ENCODE measurements at places on chromosomes 7 and 10. TPM values are rescaled to one million over a fixed set of nuclear protein-coding genes. Genes with fewer than 3 reads are reported as not detected.
A peak's percentile ranks its signal among the peaks of the same experiment; 100 is the strongest.

DNA sequence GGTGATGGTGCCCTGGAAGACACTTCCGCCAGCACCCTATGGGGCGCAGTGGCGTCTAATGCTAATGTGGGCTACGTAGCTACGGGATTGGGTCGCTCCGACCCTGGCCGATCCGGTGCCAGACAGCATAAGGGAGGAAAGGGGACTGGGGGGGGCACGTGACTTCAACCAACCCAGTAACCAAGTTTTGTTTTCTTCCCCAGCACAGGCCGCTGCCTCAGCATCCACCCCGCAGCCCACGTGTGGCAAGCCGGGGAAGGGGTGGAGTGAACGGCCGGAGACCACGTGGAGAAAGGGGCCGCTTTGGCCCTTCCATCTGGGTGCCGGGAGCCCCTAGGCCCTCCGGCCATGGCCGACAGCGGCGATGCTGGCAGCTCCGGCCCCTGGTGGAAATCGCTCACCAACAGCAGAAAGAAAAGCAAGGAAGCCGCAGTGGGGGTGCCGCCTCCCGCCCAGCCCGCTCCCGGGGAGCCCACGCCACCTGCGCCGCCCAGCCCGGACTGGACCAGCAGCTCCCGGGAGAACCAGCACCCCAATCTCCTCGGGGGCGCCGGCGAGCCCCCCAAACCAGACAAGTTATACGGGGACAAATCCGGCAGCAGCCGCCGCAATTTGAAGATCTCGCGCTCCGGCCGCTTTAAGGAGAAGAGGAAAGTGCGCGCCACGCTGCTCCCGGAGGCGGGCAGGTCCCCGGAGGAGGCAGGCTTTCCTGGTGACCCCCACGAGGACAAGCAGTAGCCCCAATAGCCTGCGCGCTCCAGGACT is 2.5 kb downstream of the PRR15 start:
- H3K27me3 ChIP-seq, result peaks cover 73% of the 10 kb centered on the region
- ATAC-seq, result peak; percentile 29
- H3K27ac ChIP-seq, result no peak overlapping the region
- H3K36me3 ChIP-seq, result no peaks in the 10 kb centered on the region
- H3K4me1 ChIP-seq, result peaks cover 43% of the 10 kb centered on the region

GRCh38 chr7:128920913-128921582 is 10.5 kb upstream of the KCP start:
- no peak for ATAC-seq
- no peaks in the 10 kb centered on the region for H3K4me1 ChIP-seq
- H3K27me3 ChIP-seq, result peaks cover 53% of the 10 kb centered on the region
- no peak overlapping the region for H3K4me3 ChIP-seq
- H3K27ac ChIP-seq, result no peak overlapping the region

The ZMIZ2 gene
- 28.0 TPM for total RNA-seq

GRCh38 chr10:14129770-14130169 is 201.0 kb downstream of the FRMD4A start:
- no peaks in the 10 kb centered on the region for H3K36me3 ChIP-seq
- no peaks in the 10 kb centered on the region for H3K27me3 ChIP-seq
- H3K4me3 ChIP-seq, result no peak overlapping the region
- ATAC-seq, result no peak
- H3K4me1 ChIP-seq, result no peaks in the 10 kb centered on the region

DNA sequence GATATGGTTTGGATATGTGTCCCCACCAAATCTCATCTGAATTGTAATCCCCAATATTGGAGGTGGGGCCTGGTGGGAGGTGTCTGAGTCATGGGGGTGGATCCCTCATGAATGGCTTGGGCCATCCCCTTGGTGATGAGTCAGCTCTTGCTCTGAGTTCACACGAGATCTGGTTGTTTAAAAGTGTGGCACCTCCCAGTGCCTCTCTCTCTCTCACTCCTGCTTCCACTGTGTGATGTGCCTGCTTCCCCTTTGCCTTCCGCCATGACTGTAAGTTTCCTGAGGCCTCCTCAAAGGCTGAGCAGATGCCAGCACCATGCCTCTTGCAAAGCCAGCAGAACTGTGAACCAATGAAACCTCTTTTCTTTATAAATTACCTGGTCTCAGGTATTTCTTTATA is 4.8 kb upstream of the GCK start:
- no peak overlapping the region for H3K27ac ChIP-seq
- no peak overlapping the region for H3K4me3 ChIP-seq
- ATAC-seq, result no peak
- no peaks in the 10 kb centered on the region for H3K4me1 ChIP-seq

DNA sequence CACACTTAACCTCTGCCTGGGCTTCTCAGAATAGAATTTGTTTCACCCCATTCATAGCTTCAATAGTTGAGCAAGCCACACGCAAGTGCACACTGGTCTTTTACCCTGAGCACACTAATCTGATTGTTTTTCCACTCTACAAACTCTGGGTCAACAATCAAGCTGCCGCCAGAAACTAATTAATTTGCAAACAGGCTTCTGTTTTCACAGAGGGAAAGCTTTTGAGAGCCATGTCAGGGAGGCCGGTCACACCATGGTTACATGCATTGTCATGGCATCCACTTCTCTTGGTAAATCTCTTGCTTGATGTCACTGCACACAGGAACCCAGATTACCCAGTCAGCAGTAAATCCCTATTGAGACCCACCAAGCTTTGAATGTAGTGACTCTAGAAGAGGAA is 154.2 kb downstream of the SEMA3A start:
- no peak for ATAC-seq
- no peak overlapping the region for H3K27ac ChIP-seq
- no peaks in the 10 kb centered on the region for H3K36me3 ChIP-seq
- H3K4me3 ChIP-seq, result no peak overlapping the region

- no peaks in the 10 kb centered on the region for H3K4me1 ChIP-seq
- no peak for ATAC-seq
- no peak overlapping the region for H3K27ac ChIP-seq
- H3K36me3 ChIP-seq, result no peaks in the 10 kb centered on the region
- H3K4me3 ChIP-seq, result no peak overlapping the region
- H3K27me3 ChIP-seq, result no peaks in the 10 kb centered on the region
These were observed 118.7 kb upstream of the GJD4 start for GRCh38 chr10:35486297-35486990.
